Thoracic aorta (tissue), 2 donors: ENCODE measurements at places on chromosomes 1 and 21. TPM values are rescaled to one million over a fixed set of nuclear protein-coding genes. Genes with fewer than 3 reads are reported as not detected.

GRCh38 chr1:192350356-192350755, 33.6 kb downstream of the RGS21 start:
- no peak for DNase-seq

- DNase-seq = no peak
Measured at GRCh38 chr1:150093805-150094204, 26.2 kb downstream of the VPS45 start.

DNA sequence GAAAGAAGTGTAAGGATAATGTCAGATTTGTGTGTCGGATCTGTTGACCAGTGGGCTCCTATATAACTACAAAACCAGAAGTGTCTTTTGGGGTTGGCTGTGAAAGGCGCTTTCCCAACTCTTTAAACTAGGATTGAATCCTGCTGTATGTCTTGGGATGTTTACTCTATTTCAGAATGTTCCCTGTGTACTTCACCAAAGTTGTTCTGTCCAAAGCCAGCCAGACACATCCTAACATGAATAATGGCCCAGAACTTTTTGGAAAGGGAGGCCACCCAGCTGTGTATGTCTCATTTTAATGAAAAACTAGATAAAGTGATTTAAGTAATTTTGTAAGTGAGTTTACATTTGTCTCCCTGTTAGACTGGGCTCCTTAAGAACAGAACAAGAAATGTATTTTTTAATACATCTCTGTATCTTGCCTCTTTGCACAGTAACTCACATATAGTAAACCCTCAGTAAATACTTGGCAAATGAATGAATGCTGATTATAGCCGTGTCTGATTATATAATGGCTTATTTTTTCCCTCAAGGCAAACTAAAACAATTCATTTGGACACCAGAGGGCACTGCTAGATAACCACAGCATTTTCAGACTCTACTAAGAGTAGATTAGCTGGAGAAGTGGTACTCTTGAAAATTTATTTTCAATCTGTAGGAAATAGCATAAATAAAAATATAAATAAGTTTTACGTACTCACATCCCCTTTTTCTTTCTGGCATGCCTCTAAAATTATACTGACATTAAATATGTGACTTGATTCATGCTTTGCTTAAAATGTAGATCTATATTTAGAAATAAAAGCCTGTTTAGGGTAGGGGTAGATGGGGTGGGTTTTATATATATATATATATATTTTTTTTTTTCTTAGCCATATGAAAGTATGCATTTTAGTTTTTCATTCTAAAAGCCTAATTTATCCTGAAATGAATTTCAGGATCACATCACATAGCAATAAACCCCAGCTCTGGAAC, 23.8 kb downstream of the TSEN15 start:
- no peak for DNase-seq

DNA sequence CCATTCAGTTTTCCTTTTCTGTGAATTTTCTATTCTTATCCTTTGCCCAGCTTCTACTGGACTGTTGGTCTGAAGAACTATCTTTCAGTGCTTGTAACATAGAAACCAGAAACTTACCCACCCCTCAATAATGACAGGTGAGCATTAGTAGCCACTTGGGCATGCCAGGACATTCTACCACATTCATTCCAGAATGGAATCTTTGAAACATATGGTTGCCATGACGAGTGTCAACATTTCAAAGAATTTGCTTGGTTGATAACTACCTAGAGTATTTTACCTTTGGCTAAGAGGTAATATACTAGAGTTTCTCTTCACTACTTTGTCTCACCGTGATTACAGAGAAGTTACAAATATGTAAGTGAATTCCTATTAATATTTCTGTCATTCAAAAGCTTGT, at the start of gene MROH9:
MROH9 (plus strand) TSS at position 304 of the 400 bp plus-strand sequence. CDS start 10,023 bp downstream, outside the sequence.
- DNase-seq = no peak

DNA sequence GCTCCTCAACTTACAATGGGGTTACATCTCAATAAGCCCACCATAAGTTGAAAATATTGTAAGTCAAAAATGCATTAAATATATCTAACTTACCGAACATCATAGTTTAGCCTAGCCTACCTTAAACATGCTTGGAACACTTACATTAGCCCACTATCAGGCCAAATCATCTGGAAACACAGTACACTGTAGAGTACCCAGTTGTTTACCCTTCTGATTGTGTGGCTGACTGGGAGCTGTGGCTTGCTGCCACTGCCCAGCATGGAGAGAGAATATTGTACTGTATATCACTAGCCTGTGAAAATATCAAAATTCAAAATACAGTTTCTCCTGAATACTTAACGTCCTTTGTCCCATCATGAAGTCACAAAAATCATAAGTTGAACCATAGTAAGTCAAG, 40.4 kb upstream of the FRRS1 start:
- no peak for DNase-seq

- DNase-seq = no peak
Measured at GRCh38 chr1:228998179-228998578, 262.9 kb downstream of the RHOU start.

DNA sequence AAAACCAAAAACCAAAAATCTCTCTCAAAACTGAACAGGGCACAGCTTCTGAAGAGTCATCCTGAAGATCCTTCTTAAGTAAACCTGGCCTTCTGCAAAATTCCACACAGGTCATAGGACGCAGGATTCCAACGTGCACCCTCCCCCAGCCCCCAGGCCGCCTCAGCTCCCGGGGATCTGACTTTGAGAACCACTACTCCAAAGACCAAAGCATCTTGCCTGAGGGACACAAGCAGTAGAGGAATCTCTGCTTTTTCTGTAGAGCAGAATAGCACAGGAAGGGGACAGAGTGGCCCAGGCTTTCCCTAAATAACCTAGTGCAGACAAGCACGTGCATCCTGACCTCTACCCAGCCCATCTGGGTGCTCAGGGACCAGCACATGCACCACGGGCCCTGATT, 104.8 kb upstream of the VAMP3 start:
- no peak for DNase-seq

- DNase-seq = no peak
Measured at GRCh38 chr1:194004146-194004545, 817.7 kb upstream of the B3GALT2 start.

- no peak for DNase-seq
Measured at GRCh38 chr21:46009951-46010705, 28.6 kb downstream of the COL6A1 start.

GRCh38 chr1:227774821-227775661, 39.8 kb downstream of the SNAP47 start:
- no peak for DNase-seq

DNA sequence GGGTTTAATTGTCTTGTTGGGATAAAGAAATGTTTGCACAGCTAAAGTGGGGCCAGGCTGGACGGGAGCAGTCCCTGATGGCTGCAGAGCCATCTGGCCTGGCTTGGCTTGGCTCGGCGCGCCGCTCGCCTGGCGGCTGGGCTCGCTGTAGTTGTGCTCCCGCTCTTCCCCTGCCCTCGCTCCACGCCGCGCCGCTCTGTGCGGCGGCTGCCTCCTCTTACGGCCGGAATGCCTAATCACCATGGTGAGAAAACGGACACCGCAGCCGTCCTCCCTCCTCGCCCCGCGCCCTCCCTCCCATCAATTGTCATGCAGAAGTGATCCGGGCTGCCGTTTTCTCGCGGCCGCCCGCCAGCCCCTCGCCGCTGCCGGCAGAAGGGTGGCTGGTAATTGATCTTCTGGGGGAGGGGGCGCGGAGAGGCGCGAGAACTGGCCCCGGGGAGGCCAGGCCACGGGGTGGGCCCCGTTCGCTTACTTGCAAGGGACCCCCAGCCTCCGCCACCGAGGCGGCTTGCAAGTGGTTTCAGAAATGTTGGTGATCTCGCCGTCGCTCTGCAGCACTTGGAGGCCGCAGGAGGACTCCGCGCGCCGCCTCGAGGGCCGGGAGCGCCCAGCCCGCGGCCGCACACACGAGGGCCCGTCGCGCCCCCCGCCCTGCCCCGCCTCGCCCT, 12.4 kb downstream of the RNF220 start:
- no peak for DNase-seq

- no peak for DNase-seq
Measured at GRCh38 chr1:19257178-19257914, 5.7 kb downstream of the MRTO4 start.

DNA sequence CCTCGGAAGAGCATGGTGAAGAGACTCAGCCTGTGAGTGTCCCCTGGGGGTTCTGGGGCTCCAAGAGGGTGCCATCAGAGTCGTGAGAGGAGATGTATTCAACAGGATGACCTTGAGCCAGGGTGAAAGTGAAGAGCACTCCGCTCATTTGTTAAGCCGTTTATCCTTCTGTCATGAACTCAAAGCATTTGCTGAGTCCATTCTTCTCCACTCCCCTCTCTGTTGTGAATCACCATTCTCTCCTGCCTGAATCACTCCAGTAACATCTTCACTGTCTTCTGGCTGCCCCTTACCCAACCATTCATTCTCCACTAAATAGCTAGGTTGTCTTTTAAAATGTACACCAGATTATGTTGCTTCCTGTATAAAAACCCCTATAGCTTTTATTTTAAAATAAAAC, 102.2 kb downstream of the RGL1 start:
- DNase-seq = no peak

- DNase-seq = no peak
Measured at GRCh38 chr21:16496609-16497008, 766.8 kb downstream of the USP25 start.

DNA sequence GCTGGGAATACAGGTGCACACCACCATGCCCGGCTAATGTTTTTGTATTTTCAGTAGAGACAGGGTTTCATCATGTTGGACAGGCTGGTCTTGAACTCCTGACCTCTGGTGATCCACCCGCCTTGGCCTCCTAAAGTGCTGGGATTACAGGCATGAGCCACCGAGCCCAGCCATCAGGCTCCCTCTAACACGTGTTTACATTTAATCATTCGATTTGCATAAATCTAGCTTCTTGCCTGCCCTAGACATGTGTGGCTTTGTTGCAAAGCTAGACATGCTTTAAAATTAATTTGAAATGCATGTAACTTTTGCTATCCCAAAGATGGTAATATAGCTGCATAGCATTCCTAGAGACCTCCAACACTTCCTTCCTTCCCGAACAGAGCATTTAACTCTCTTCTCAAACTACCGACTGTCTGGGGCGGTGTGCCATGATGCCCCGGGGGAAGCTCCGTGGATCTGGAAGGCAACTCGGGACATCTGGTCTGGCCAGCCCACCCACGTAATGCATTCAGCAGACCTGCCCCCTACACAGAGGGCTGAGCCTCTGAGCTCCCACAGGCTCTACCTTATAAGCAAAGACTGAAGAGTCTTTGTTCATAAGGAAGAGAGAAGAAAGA, 34.6 kb upstream of the NID1 start:
- DNase-seq = no peak

DNA sequence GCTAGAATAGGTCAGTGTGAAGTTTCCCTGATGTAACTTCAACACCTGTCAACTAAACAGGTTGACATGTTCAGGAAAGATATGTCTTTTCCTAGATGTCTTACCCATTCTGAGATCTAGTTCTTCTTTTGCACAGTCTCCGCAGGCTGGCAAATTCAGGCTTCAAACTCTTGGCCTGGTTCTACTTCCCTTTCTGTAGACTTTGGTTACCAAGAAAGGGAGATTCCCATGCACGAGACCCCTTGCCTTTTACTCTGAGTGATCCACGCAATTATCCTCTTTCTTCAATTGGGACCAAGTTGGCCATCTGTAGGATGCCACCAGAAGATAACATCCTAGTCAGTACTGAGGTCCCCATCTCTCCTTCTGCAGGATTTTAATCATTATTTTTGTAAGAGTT, 2.0 kb downstream of the CFAP45 start:
- DNase-seq = no peak

DNA sequence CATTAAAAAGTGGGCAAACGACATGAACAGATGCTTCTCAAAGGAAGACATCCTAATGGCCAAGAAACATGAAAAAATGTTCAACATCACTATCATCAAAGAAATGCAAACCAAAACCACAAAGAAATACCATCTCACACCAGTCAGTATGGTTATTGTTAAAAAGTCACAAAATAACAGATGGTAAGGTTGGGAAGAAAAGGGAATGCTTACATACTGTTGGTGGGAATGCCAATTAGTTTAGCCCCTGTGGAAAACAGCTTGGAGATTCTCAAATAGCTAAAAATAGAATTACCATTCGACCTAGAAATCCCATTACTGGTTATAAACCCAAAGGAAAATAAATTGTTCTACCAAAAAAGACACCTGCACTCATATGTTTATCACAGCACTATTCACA, 369.4 kb downstream of the KCNH1 start:
- no peak for DNase-seq

DNA sequence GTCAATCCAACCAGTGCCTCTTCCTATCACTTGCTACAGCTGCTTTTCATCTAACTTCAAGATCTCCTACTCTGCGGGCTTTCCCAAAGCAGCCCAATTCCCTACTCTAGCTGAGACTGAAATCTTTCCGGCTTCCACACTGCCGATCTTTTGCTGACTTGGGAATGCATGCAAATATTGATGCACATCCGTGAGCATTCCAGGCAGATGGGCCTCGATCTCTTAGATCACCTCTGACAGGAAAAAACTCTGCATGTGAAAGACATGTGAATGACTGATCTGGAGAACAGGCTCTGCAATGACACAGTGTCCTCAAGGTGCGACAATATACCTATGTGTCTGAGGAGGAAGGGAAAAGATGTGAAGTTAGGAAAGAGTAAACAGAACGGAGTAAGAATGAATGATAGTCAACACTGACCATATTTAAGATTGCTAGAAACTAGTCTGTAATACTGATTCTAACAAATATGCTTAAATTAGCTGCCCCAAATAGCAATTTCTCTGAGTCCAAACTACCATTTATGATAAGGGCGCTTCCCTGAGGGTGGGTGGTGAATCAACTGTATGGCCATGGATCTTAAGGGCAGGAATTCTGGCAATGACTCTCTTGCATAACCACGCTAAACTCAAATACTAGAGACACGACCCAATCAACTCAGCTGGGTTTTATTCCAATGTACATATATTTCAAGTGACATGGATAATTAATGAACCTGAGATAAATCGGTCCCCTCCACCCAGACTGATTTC, 8.4 kb downstream of the TAF5L start:
- no peak for DNase-seq

- DNase-seq = no peak
Measured at GRCh38 chr21:16454399-16454798, 724.6 kb downstream of the USP25 start.

DNA sequence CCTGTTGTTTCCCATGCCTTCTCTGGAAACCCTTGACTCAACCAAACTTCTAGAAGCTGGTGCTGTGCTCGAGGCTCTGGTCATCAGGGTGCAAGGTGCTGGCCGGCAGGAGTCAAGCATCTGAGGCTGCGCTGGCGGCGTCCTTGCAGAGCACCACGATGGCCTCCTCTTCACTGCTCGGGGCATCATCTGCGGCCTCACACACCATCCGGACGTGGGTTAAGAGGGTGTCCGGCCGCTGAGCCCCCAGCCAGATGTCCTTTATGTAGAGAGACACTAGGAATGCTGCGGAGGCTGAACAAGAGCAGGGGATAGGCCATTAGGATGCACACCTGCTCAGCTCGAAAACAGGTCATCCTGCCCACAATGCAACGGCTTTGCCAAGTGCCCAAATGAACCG, 16.2 kb downstream of the MRAP start:
- no peak for DNase-seq

The FLG2 gene
- total RNA-seq = not detected

The SELL gene
- total RNA-seq = 4.2 TPM

The HMGCS2 gene
- not detected for total RNA-seq

The KPRP gene
- 0.14 TPM for total RNA-seq

The SPATA21 gene
- total RNA-seq = not detected

The PRR9 gene
- not detected for total RNA-seq

The HORMAD1 gene
- total RNA-seq = not detected

The KCNN3 gene
- 1.8 TPM for total RNA-seq

The DNAJC6 gene
- total RNA-seq = 3.7 TPM
